T-cell (primary cell): ENCODE measurements at places on chromosomes 2 and 18.
A peak's percentile ranks its signal among the peaks of the same experiment; 100 is the strongest.

DNA sequence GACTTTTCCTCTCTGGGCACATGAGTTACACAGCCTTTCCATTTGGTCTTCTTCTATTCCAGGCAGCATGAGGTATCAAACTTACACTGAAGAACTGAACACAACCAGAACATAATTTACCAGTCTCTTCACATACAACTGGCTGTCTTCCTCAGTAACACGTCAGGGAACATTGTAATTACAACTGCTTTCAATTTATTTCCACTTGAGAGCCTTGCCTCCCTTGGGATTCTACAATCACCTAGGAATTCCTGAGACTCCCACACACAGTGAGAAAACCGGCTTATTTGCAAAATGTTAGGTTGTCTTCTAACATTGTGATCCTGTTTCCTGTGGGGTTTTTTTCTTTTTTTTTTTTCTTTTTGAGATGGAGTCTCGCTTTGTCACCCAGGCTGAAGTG lies 149.9 kb downstream of the TMX3 start:
- DNase-seq: no peak

DNA sequence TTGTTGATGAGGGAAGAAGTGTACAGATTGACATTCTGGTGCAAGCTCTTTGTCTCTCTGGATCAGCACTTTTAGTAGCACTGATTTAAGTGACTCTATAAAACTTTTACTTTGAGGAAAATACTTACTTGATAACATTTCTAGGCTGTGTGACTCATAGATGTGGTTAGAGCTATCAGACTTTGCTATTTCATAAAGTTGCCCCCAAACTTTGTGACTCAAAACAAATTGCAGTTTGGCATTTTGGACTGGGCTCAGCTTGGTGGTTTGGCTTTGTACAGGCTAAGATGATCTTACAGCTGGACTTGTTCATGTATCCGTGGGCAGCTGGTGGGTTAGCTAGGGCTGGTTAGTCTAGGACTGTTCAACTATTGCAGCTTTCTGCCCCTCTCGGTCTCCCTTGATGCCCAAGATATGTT lies 42.1 kb upstream of the GLS start:
- no peak for DNase-seq

- DNase-seq: no peak
These were observed 28.7 kb upstream of the KCNF1 start for GRCh38 chr2:10883066-10883465.

DNA sequence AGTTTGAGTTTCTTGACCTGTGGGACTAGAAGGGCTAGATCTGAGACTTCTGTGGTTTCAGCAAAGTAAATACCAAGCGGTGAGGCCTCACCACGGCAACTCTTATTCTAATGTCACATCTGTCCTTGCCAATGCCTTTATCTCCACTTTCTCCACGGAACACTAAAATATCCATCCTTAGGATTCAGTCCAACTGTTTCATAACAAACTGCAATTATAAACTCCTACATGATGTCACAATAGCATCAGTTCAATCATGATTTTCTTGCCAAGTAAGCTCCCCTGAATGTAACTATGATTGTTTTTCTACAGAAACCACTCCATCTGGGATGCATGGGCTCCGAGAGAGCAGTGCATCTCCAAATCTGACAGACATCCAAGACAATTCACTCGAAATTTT lies 79.6 kb downstream of the LRATD1 start:
- no peak for DNase-seq

- DNase-seq: no peak
These were observed 82.7 kb downstream of the TANC1 start for GRCh38 chr2:159051133-159051532.

DNA sequence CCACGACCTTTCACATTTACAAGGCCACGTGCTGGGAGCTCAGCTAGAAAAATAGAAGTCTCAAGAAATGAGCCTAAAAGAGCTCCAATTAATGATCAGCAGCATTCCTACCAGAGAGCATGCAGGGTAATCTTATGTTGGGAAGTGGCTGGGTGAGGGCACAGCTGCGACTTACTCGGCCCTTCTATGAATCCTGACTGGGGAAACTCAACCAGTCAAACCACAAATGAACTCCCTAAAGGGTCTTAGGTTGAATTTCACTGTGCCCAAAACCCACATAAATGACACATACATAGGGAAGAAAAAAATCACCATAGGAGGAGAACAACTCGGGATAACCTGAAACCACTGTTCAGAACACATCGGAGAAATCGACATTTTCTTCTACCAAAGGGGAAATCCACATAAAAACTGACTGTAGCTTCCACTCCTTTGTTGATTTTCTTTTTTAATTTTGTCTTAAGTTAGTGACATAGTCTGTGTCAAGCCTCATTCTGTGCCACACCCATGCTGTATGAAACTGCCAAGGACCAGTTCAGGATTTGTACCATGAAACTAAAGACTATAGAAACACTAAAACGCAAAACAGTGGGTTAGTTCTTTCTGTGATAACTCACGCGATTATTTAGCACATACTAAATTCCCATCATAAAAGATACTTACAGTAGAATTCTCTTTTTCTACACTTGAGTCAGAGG lies 54.7 kb downstream of the UXS1 start:
- no peak for DNase-seq

- no peak for DNase-seq
These were observed 65.2 kb upstream of the ST8SIA5 start for GRCh38 chr18:46821856-46822711.

- DNase-seq: no peak
These were observed 120.2 kb downstream of the PTGR3 start for GRCh38 chr18:75088622-75089211.

GRCh38 chr2:157839822-157840221 lies 36.3 kb downstream of the ACVR1 start:
- no peak for DNase-seq

DNA sequence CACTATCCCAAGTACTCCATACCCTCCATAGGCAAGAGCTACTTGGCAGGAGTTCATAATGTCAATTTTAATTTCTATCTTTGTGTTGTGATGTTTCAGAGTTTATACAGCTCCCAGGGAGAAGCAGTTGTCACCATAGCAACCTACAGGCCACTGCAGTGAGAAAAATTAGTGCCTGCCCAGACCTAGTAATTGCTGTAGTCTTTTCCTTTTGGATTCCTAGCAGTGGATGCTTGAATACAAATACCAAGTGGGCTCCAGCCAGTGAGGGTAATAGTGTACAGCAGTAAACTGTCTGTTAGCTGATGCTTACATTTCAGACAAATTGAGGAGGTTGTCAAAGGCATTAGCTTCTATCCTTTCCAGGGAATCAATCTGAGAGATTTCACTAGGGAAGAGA lies 26.7 kb downstream of the LHCGR start:
- DNase-seq: no peak

DNA sequence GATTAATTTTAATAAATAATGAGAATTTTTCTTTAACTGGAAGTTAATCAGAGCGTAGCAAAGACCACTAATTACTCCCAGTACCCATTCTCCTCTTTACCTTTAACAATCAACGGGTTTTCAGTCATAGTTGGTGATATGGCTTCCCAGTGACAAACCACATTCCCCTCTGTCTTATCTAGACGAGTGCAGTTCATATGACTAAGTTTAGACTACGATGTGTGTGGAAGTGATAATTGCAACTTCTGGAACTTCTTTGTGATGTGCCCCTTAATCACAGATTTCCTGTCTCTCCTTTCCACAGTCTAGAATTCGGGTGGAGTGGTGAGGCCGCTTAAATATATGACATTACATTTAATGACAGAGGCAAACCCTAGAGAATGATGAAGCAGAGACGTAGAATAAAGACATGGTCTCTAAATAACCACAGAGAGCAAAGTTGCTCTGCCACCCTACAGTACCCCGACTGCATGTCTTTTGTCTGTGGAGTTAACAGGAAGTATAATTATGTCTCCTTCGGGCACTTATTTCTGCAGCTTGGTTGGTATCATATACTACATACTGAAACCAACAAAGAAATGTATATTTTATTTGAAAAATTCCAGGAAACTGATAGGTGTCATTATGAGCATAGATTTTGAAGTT lies 693.3 kb upstream of the CDH7 start:
- DNase-seq: no peak

DNA sequence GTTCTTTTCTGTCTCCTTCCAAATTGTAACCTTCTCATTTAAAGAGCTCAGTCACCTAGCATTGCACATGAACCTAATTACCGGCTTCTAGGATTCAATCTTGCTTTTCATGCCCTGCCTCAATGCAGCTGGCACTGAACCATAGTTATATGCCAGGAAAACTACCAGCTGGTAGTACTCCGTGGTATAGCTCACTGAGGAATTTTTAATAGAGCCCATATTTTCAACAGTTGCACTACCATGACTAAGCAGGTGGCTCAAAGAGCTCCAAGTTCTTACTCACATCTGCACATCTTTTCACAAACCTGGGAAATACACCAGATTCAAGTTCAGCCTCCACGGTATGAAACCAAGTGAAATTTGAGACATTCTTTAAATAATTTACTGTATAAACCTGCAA lies 363.5 kb downstream of the GRB14 start:
- no peak for DNase-seq

DNA sequence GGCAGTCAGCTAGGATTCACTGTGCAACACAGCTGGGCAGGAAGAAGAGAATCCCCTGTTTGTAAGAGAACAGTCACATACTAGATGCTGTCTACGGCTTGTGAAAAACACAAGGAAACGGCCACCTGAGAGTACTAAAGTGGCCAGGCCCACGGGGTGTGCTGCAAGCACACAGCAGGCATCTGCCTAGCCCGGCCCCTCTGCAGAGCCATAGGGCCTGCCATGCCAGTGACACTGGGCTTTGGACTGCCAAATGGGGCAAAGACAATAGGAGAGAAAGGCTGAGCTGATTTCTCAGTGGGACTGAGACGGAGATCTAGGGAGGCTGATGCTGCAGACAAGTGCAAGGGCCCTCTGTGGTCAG lies 10.3 kb downstream of the TUBB6 start:
- no peak for DNase-seq

GRCh38 chr2:57536535-57537231 lies 509.9 kb upstream of the VRK2 start:
- no peak for DNase-seq

GRCh38 chr2:47660168-47660567 lies 122.8 kb upstream of the MSH6 start:
- DNase-seq: no peak

DNA sequence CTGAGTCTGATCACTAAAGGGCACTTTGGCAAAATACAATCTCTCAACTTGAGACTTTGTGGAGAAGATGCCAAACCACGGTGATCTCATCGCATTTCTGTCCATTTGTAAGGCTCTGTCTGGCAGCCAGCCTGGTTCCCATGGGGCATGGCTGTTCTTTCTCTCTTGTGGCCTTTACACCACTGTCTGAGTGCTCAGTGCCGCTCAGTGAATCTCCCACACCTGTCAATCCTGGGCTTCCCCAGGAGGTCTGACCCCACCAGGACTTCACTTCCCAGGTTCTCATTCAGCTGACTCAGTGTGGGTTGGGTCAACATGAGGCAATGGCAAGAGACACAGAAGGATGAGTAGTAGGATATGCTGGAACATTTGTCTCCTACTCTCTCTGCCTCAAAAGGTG lies 96.8 kb upstream of the TRIB2 start:
- DNase-seq: no peak

GRCh38 chr2:18883616-18884456 lies 294.5 kb upstream of the NT5C1B start:
- no peak for DNase-seq

DNA sequence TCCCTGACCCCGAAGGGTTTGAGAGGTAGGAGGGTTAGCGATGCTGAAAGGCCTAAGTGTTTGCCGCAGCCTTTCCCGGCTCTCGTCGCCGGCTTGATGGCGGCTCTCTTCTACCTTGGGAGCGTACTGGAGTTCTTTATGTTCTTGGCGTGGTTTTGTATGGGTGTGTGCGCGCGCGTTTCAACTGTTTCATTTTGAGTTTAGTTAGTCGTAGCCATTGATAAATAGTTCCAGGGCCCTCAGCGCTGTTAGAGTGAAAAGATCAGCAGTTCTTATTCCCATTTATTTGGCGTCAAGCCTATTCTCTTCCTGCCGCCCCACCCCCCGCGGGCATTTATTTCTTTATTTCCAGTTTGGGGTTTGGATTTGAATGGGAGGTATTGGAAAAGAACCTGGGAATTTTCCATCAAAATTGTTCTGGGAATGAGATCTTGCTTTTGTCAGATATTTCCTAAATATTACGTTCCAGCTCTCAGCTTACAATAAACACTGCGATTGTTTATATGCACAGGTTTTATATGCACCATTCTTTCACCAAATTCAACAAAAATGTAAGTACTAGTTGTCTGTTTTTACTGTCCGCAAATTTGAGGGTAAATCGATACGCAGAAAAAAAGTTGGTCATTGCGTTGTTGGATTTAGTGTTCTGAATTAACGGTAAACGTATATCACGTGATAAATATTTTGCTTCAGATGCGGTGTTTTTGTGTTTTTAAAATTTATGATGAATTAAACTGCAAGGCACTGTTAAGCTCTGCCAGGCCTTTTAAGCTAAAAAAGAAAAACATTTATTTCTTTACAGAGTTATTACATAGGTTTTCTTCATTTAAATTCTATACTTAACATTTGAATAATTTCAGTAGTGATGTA lies 954 bp downstream of the CCNT2 start:
- peak; percentile 14 for DNase-seq

DNA sequence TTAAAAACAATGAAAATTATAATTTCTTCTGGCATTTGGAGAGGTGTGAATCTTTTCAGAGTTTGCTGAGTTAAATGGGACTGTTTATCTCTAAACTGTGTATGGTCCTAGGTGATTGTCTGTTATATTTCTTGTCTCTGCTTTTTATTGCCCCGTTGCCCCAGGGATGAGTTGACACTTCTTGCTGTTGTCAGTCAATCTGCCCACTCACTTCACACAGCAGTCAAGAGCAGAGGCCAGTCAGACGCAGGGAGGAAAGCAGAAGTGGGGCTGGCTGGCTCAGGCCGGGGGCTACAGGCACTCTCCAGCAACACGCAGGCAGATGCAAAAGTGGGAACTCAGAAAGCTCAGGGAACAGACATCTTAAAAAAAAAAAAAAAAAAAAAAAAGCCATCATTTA lies 365.2 kb downstream of the CLIP4 start:
- no peak for DNase-seq

DNA sequence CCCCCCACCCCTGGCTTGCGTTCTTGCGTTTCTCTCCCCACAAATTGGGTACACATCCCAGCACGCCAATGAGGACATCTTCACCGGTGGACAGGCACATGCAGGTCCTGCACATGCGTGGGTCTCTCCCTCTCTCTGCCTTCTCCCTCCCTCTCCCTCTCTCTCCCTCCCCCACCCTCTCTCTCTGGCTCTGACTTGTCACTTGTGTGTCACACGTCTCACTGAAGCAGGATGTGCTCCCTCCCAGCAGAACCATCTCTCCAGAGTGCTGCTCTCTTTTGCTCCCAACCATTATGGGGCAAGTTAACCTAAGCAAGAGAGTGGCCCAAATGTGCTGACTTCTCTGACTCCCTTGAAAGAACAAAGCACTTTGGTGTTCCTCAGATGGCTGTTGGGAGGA lies 120.8 kb upstream of the CAB39 start:
- DNase-seq: no peak

DNA sequence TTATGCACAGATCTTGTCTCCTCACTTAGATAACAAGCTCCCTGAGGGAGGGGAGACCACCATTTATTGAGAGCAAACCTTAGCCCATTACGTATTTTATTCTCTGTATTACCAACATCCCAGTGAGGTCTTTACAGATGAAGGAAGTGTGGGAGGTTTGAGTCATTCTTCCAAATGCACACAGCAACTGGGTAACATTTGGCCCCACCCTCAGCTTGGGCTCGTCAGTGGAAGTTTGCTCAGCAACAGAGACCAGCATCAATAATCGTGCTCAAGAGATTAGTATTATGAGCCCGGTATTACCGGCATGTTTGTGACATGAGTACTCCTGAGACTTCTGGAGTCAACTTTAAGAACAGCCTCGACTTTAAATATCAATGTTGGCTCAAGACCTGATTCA lies 168.6 kb downstream of the ETAA1 start:
- no peak for DNase-seq
